A172 (cell line): ENCODE measurements at places on chromosomes 7 and 10. TPM values are rescaled to one million over a fixed set of nuclear protein-coding genes. Genes with fewer than 3 reads are reported as not detected.

GRCh38 chr10:98589007-98589406, 142.3 kb upstream of the HPS1 start:
- DNase-seq: no peak

TRIM73 gene
- total RNA-seq: 0.03 TPM in 1 of 2 replicates, not detected in the other

DNA sequence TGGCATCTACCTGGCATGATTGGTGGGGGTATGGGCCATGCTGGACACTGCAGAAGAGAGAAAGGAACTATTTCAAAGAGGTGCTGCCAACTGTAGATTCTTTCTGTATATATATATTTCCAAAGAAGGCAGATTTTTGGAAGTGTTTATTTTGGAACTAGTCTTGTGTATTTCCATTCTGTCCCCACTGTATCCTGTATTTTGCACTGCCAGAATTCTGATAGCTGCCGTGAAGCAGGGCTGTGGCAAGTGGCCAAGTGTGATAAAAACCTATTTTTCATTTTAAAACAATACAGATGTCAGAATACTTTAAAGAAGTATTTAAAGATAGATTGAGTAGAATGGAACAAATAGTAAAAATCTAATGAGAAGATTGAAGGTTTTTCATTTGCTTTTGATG, 17.1 kb downstream of the MCU start:
- no peak for DNase-seq

CPXM2 gene
- total RNA-seq: not detected in 2 replicates

DNA sequence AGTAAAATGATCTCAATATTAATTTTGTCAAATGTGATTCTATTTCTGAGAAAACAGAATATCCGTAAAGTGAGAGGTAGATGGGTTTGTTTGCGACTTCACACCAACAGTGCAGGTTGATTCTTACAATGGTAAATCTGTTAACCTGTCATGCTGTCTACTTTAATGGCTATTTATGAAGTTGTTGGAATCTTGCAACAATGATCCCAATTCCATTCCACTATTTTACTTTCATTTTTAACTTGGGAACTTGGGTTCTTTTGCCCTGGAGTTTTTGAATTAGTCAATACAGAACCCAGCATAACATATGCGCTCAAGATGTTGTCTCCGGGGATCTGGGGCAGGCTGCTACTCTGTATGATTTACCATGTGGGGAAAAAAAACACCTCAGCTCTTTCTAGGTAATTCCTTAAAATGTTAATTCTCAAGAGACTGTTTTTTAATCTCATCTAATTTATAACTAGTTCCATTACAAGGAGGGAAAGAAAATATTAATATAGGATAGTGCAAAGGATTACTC, 1.2 kb downstream of the LGI1 start:
- no peak for DNase-seq

GRCh38 chr10:46084321-46085165, 38.5 kb upstream of the MSMB start:
- DNase-seq: no peak

DNA sequence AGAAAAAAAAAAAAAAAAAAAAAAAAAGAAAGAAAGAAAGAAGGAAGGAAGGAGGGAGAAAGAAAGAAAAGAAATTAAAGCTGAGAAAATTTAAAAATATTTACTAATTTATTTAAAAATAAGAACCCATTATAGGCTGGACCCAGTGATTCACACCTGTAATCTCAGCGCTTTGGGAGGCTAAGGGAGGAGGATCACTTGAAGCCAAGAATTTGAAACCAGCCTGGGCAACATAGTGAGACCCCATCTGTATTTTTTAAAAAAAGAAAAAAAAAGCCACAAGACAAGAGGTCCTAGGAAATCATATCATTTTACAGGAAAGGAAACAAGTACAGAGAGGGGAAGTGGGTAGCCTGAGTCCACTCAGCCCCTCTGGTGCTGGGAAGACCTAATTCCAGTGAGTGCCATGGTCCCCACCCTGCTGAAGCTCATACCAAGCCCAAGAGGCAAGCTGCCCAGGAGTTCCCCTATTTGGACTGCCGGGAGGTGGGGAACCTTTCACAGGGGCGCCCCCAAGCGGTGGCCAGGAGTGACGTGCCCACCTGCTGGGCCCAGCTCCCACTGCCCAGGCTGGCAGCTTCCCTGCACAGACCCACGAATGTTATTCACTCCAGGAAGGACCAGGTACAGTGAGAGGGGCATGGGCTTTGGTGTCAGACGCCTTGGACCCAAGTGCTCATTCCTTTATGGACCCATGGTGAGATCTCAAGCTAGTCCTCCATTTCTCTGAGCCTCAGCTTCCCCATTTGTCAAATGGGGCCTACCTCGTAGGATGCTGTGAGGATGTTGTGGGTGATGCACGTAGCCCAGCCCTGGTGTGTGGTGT, 133.6 kb downstream of the ZMIZ1 start:
- DNase-seq: no peak

DNA sequence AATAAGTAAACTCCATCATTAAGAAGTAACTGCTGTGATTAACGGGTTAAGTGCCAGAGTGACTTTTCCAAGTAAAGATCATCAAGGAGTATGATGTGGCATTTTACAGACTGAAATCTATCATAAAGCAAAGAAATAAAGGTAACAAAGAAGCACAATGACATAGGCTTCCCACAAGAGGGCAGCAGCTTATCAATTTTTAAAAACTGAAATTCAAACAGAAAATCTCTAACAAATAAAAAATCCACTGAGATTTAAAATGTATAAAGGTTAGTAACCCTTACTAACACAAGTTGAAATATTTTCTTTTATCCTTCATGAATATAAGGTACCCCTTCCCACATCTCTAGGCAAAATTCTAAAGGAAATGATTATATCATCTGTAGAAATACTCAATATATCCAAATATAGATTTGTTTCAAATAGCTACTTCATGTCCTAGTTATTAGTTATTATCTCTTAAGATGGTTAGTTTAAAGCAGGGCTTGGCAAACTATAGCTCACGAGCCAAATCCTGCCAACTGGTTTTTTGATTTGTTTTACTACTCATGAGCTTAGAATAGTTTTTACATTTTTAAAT, 29.2 kb downstream of the FAM3C start:
- peak; percentile 36 for DNase-seq

- DNase-seq: peak; percentile 77
Measured at GRCh38 chr10:27822301-27822700, 76.7 kb upstream of the MKX start.

DNA sequence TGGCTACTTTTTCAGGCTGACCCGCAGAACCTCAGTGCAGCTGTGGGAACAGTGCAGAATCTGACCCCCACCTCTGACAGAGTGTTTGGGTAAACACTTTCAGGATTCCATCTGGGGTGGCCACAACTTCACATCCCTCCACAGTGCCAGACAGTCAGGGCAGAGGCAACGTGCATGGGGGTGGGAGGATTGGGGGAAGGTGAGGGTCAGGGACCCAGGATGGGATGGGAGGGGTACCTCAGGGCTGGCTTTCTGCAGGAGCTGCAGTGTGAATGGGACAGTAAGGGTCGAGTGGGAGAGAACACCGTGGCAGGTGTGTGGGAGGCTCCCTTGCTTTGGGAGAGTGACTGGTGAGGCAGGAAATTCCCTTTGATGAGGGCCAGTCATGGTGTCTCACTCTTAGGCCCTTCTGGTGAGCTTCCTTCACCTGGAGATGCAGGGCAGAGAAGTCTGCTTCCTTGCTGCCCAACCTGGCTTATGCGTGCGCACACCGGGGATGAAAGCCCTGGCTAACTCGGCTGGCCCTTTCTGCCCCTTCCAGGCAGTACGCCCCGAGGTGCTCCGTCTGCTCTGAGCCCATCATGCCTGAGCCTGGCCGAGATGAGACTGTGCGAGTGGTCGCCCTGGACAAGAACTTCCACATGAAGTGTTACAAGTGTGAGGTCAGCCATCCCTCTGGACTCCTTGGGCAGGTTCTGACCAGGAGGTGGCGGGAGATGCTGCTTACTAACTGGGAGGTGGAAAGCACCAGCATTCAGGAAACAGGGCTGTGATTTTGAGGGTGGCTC, 8.4 kb downstream of the ZYX start:
- DNase-seq: no peak
